ENCODE measurements at places on chromosomes 6 and 20.

GRCh38 chr6:43724914-43725642, 37.5 kb upstream of the MRPS18A start:
- peak; percentile 33 for DNase-seq

- DNase-seq, result no peak
Observed at GRCh38 chr6:79261666-79262065, 27.2 kb upstream of the HMGN3 start.

GRCh38 chr6:132021552-132022375, 70.6 kb upstream of the CCN2 start:
- no peak for DNase-seq

DNA sequence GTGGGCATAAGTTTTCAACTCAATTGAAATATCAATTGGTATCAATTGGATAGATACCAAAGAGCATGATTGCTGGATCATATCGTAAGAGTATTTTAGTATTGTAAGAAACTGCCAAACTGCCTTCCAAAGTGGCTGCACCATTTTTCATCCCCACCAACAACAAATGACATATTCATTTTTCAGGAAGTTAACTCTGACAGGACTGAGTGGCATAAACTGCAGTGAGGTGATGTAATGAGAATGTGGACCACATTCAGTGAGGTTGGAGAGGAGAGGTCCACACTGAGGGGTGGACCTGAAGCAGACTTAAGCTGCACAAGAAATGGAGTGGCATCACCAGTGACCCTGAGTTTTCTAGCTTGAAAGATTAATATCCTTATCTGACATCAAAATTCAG, 11.6 kb upstream of the CALHM6 start:
- DNase-seq, result no peak

- no peak for DNase-seq
Observed at GRCh38 chr20:19249106-19249879, 36.9 kb downstream of the SLC24A3 start.

- no peak for DNase-seq
Observed at GRCh38 chr6:14194483-14194882, 76.9 kb downstream of the CD83 start.

GRCh38 chr6:73204252-73204651, 21.0 kb downstream of the KHDC1L start:
- DNase-seq, result no peak

GRCh38 chr6:139378882-139379341, 4.5 kb upstream of the CITED2 start:
- no peak for DNase-seq

- DNase-seq, result peak; percentile 36
Observed at GRCh38 chr6:109440331-109441068, at the start of the genes PPIL6 and SMPD2. PPIL6 (minus strand) TSS chr6:109440628; CDS start chr6:109440590, 38 bp downstream. SMPD2 (plus strand) TSS chr6:109440724; CDS start chr6:109441122, 398 bp downstream.

DNA sequence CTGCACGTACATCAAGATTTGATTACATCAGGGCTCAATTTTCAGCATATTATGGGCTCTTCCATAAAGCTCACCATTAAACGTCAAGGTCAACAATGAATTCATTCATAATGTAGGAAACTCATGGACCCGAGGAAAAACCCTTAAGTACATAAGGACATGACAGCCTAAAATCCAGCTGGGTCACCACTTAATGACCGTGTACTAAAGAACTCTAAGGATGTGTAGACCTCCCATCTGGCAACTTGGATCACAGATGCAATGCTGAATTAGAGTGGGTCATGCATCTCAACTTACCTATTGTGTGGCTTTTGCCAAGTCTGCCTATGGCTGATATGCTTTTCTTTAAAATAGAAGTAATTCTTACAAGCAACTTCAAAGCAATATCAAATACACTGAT, 26.7 kb upstream of the DEFB112 start:
- DNase-seq, result no peak

DNA sequence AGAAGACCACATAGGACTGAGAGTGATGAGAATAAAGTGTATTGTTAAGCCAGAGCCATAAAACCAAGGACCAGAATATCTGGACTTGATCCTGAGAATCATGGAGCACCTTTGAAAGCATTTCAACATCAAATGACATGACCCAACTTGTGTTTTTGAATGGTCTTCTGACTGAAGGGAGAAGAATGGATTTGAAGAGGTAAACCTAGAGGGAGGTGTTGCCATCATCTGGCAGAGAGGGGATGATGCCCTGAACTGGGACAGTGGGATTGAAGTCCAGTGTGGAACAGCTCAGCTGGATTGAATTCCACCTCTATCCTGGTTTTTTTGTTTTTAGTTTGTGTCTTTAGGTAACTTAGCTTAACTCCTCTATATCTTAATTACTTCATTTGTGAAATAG, 570.0 kb downstream of the TBC1D32 start:
- no peak for DNase-seq

- no peak for DNase-seq
Observed at GRCh38 chr6:27468334-27468733, 4.6 kb downstream of the ZNF184 start.

DNA sequence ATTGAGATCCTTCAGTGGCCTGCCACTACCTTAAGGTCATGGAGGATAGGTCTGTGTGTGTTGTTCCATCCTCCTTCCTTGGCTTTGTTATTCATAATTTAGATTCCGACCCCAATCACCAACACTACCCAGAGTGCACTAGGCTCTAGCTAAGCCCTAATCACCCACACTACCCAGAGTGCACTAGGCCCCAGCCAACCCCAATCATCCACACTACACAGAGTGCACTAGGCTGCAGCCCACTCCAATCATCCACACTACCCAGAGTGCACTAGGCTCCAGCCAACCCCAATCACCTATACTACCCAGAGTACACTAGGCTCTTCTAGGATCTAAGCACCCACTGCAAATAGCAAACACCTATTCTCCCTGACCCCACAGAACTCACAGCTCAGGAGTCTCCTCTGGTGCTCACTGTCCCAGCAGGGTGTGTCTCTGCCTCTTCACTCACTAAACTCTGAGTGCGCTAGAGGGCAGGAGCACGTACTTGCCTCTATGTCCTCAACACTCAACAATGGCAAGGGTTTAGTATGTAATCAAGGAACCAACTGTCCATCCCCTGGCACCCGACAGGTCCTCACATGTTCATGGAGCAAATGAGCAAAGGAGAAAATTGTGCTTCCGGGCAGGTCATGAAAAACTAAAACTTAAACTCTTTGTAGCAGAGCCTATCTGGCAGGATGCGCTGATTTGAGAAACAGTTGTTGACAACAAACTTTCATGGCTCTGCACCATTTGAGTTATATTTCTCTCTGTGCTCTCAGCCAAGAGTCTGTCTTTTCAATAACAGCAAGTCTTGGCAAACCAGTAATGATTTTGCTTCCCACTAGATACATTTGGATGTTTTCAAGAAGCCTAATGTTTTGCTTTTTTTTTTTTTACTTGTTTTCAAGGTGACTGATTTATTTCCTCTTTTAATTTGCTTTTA, 54.3 kb downstream of the SLC22A23 start:
- DNase-seq, result no peak

DNA sequence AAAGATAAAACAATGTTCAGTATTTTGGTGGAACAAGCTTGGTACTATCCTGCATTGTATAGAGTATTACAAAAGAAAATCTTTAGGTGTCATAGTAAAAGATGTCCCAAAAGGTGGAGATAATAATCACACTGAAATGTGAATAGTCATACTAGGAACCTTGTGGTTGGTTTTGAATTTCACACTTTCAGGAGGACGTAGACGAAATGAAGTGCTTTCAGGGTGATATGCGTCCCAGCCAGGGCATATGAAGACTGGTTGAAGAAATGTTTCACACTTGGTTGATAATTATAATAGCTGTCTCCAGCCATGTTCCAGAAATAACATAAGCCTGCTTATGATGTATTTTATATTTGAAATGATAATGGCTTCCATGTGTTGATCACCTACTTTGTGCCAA, 60.4 kb downstream of the SCAND1 start:
- DNase-seq, result no peak

DNA sequence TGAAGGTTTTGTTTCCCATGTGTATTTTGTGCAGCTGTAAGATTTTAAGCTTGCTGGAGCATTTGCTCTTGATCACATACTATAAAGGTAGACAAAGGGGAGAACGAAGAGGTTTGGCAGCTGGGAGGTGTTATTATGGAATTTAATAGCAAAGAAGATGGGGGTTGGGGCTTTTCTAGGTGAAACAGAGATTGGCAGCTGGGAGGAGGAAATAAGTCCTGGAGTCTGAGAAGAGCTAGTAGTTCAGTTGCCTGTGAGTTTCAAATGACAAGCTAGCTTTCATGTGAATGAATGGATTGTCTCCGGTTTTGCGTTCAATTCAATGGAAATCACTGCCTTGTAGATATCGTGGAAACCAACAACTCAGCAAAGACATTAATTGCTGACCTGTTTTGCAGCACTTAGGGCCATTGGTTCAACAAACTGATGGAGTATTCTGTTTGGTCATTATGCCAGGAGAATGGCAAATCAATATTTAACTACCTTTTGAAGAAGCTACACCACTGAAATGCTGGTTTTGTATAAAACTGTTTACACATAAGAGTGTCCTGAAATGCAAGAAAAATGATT, 38.1 kb upstream of the FLRT3 start:
- DNase-seq, result no peak

- no peak for DNase-seq
Observed at GRCh38 chr6:33609528-33609927, 11.6 kb upstream of the ITPR3 start.

GRCh38 chr6:21381331-21381963, 212.1 kb upstream of the SOX4 start:
- no peak for DNase-seq

- no peak for DNase-seq
Observed at GRCh38 chr6:32713241-32713640, 27.9 kb upstream of the HLA-DQA2 start.

GRCh38 chr20:13221313-13221672, 219 bp downstream of the ISM1 start:
- DNase-seq, result peak; percentile 32

GRCh38 chr6:14110001-14110818, 7.4 kb upstream of the CD83 start:
- DNase-seq, result no peak

DNA sequence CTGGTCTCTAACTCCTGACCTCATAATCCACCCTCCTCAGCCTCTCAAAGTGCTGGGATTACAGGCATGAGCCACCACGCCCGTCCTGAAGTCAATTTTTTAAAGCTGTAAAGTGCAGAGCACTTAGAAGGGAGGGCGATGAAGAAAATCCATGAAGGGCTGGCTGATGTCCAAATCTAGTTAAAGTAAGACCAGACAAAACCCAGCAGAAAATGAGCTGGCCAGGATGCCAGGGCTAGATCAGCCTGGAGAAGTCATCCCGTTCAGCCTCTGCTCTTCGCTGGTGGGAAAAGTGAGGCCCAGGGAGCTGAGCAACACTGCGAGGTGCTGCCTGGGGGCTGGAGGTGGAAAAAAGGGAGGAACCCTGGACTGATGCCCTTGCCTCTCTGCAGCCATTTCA, 3.1 kb downstream of the BPIFB4 start:
- no peak for DNase-seq

DNA sequence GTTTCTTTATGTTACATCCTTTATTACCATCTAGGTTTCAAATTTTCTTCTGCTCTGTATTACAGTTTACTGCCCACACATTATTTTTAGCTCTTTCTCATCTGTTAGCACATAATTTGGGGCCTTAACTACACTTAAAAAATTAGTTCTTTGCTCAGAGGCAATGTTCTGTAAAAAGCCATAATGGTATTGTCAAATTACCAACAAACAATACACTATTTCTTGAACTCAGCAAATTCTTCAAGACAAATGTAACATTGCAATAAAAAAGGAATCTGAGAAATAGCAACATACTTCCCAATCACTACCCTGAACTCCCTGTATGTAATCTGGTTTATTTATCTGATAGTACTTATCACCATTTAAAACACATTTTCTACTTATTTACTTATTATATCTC, 448.6 kb upstream of the OPRM1 start:
- DNase-seq, result no peak

DNA sequence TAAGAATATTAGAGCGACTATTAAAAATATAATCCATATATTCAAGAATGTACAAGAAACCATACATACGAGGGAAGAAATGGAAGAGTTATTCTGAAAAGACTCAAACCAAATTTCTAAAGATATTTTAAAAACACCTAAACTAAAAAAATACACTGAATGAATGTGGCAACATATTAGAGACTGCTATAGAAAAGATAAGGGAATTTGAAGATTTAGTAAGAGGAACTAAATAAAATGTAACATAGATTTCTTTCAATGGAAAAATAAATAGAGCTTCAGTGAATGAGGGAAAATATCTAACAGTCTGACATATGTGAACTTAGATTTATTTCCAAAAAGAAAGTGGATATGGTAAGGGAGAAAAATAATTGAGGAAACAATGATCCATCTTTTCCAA, 194.9 kb upstream of the STXBP5 start:
- no peak for DNase-seq

GRCh38 chr20:56621730-56622129, 7.4 kb upstream of the TFAP2C start:
- DNase-seq, result no peak

DNA sequence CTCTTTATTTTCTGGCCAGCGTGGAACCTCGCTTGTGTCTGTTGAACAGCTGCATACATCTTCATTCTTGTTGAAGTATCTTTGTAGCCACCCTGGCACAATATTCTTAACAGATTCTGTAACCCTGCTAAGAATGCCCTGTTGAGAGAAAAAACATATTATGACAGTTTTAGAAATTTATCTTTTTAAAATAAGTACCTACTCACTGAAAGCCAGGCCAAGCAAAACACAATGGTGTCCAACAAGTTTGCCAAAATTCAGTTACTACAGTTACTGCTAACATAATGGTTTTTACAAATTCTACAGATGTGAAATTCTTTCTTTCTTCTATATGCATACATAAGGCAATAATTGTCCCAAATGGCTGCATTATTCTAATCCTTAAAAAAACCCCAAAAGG, 18.2 kb downstream of the NUP153 start:
- DNase-seq, result no peak

DNA sequence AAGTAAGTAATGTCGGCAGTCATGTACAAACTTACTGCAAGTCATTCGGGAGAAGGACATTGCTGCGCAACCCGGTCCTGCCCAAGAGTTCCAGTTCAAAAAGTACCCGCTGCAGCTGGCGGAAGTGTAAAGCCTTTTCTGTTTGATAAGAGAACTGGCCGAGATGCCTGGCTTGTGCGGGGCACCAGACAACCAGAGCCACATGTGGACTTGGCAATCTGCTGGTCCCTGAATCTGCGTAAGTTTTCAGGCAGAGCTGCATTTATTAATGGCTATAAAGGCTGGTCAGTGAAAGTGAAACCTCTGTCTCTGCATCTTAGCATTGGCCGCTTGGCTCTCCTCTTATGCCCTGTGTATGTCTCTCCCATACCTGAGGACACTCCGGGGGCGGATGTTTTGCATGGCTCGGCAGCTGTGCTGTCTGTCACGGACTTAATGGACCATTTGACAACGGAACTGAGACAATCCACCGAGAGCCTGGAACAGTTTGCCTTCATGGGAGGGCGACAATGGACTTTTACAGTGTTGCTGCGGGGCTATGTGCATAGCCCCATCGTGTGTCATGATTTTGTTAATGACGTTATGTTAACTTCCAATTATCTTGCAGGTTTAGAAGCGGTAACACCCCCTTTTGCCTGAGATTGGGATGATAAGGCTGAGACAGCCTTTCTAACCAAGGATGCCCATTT, 19.8 kb upstream of the RGS17 start:
- DNase-seq, result no peak

Measured in activated naive CD4-positive, alpha-beta T cell (primary cell).